ENCODE measurements at places on chromosomes 6 and 20.

DNA sequence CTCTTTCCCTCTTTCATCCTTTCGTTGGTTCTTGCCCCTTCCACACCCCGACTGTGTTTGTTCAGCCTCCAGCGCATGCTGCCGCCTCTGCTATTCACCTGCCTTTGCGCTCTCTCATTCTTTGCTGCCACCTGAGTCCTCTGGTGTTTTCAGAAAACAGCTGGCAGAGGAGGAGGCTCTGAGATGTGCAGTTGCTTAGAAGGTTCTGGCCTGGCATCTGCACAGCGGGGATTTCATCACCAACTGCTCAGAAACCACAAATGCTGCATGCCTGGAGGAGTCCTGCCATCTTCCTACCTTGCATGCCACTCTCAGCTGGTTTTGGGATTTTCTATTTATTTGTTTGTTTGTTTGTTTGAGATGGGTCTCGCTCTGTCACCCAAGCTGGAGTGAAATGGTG, 39.2 kb upstream of the CLDN20 start:
- no peak for DNase-seq

- DNase-seq = no peak
These were observed 112.1 kb upstream of the THBS2 start for GRCh38 chr6:169365567-169366257.

DNA sequence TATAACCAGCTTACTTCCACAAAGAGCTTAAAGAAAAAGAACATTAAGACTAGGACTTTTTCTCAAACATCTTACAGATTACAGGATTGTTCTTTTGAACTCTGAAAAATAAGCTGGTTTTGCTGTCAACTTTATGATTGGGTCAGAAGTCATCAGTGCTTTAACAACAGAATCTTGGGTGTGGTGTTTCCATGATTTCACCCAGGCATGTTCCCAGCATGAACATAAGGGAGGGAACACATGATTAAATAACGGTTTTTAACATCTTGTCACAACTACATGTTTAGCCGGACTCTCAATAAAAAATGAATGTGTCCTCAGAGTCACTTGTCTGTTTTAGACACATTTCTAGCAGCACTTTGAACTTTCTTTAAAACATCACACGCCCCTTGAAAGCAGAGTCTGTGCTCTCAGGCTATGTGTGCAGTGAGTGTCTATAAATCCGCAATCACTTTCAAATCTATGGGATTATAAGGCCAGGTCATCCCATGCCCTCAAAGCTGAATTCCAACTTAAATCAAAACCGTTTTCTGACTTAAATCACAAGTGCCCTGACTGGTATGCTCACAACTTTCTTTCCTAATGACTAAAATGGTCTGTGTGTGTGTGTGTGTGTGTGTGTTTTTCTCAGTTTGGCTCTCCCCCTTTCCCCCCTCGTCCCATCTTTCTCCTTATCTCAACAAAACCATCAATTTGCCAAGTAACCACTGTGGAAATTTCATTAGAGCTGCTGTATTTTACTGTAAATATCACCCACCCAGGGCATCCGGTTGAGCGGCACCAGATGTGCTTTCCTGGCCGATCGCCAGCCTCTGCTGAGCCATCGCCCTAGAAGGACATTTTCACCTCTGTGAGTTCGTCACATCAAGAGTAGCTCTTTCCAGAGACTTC, 216.8 kb upstream of the DTNBP1 start:
- no peak for DNase-seq

DNA sequence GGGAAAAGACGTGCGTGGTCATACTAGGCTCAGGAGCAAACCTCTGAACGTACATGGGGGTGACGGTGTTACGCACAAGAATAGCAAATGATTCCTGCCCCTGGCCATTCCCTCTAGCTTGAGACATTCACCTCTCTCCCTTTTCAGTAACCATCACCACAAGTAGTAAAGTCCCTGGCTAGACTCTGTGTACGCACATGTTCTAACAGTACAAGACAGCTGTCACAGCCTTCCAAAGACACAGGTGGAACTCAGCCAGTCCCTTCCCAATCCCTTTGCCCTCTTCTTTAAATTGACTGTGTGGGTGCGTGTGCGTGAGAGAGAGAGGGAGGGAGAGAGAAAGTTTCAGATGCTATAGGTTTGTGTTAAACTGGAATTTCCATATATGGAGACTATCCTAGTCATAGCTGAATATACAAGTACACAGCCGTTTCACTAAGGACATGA, 67.3 kb downstream of the LY86 start:
- DNase-seq = no peak

DNA sequence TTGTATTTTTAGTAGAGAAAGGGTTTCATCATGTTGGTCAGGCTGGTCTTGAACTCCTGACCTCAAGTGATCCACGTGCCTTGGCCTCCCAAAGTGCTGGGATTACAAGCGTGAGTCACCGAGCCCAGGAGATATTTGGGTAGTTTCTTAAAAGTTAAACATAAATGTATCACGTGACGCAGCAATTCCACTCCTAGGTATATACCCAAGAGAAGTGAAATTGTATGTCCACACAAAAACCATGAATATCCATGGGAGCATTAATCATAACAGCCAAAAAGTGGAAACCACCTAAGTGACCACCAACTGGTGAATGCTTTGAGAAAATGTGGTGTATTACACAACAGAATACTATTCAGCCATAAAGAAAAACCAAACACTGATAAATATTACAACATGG, 164.8 kb downstream of the MRPL14 start:
- DNase-seq = no peak

DNA sequence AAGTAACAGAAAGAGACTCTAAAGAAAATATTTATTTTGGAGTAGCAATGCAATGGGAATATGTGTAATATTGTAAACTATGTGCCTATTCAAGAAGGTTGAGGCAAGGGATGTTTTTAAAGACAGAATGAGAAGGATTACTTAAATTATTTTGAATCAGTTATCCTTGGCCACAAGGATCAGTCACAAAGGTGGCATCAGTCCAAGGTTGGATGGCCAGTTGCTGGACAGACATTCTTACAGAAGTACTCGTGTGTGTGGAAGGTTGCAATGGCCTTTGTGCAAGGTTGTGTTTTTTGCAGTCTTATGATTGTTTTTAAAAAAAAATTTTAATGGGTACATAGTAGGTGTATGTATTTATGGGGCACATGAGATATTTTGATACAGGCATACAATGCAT, 2.0 kb downstream of the QRSL1 start:
- DNase-seq = no peak

GRCh38 chr6:127186889-127187288, 68.4 kb downstream of the RSPO3 start:
- no peak for DNase-seq

- DNase-seq = no peak
These were observed 145.6 kb upstream of the CDH4 start for GRCh38 chr20:61106438-61106837.

DNA sequence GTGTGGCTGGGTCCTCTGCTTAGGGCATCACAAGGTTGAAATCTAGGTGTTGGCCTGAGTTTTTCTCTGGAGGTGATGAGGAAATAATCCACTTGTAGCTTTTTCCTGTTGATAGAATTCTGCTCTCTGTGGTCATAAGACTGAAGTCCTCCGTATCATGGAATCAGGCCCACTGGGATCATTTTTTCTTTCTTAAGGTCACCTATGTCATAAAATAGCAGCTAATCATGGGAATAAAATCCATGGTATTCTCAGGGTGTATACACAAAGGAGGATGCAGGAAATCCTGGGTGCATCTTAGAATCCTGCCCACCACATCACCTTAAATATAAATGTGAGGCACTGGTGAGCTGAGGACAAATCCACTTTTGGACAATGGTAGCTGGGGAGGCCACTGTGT, 72.7 kb downstream of the PRDM1 start:
- no peak for DNase-seq

DNA sequence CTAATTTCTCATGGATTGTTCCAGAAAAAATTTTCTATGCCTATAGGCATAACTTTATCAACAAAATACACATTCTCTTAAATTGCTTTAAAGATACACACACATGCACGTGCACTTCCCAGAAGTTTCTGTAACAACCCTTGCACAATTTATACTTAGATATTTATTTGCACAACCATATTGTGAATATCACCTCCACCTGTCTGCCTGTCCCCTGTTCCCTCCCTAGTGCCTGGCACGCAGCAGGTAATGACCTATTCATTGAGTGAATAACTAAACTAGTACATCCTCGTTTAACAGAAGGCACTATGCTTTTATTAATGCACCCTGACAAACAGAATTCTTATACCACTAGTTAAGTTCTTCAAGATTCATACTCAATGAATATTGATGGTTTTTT, 198.9 kb downstream of the BCAS1 start:
- no peak for DNase-seq

- peak; percentile 70 for DNase-seq
These were observed 116.3 kb upstream of the EMILIN3 start for GRCh38 chr20:41482647-41483552.

DNA sequence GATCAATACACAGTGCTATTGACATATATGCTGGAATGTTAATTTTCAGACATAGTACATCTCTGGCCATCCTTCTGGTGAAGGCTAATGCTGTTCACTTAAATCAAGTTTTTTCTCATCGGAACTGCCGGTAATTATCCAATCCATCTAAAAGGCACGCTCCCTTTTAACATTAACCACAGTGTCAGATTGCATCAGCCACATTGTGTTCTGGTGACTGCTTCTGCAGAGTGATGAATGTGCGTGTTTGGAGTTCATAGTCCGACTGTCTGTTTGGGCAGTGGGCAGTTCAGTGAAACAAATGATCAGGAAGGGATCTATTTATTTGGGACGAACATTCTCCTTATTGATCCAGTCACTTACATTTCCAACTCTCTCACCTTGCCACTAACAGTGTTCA, 49.5 kb downstream of the SOBP start:
- peak; percentile 12 for DNase-seq

DNA sequence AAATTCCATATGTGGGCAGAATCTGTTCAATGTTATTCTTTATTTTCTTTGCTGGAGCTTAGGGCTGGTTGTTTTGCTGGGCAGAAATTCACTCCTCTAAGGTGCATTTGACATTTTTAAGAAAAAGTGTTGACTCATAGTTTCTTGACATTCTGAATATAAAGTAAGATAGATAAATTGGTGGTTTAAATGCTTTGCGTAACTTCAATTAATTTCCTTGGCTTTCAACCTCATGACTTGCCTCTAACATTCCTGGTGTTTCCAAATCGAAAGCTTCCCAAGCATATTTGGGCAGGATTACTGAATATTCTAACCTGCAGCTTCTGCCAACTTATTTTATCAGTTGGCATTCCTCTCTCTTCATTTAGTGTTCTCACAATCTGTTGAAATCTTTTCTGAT, 718.7 kb upstream of the ADGRB3 start:
- DNase-seq = peak; percentile 55

DNA sequence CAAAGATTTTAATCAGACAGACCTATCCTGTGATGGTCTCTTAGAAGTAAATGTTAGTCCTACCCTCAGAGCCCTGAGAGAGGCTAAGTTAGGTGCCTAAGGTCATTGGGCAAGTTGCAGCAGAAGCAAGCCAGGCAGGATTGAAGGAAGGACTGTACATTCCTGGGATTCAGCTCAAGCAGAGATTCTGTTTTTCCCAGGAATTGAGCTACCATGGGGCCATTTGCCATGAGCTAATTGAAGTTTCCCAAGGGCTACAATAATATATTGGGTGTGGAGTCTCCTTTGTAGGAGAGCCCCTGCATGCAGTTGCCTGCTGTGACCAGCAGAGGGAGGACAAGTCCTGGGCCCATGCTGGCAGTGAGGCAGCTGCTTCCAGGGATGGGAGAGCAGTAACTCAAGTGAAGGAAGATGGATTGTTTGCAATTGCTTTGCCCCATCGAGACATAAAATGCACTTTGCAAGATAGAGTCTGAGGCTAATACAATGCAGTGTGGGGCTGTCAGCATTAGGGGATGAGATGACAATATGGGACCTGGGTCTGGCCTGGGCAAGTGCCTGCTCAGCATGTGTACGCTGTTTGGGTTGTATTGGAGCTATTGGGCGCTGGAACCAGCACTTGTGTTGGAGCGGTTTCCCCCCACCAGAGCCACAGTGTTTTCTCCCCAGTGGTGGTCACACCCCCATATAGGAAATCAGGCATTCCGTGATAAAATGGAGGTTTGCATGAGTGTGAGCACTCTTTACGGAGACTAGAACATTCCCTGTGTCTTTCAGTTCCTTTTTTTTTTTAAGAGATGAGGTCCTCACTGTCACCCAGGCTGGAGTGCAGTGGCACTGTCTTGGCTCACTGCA, 27.9 kb downstream of the DNMT3B start:
- DNase-seq = peak; percentile 54

- DNase-seq = no peak
These were observed 53.1 kb upstream of the EIF2S2 start for GRCh38 chr20:34165018-34165619.

- no peak for DNase-seq
These were observed 11.4 kb upstream of the TMEM170B start for GRCh38 chr6:11526156-11526505.

DNA sequence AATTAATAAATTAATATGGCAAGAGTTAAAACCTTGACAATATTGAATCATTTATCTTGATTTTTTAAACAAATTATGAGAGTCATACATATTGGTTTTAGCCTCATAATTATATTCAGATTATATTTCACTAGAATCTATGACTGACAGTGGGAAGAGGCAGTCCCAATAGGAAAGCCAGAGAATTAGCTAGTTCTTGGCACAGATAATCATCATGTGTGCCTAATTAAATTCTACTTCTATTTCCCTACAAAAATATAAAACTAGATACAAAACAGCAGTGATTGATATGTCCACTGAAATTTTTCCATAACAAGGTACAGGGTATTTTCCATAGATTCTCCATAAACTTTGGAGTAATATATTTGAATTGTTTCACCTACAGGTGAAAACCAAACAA, 38.6 kb downstream of the COL9A1 start:
- no peak for DNase-seq

- no peak for DNase-seq
These were observed 70.5 kb upstream of the NKAIN2 start for GRCh38 chr6:123733180-123733579.

DNA sequence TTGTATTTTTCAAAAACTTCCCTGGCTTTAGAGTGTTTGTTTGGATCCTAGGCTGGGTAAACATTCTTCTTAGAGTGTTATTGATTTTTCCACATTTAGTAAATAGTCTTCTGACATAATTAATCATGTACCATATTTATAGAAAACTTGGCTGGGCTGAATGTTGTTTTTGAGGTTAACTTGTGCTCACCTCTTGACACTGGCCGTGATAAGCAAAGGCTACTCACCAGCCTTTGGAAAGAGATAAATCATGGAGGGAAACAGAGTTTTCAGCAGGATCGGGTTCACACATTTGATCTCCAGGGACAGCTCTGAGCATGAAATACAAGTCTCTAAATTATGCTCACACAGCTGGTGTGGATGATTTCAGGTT, 6.2 kb upstream of the CD93 start:
- no peak for DNase-seq

GRCh38 chr6:97066056-97066455, 141.5 kb downstream of the KLHL32 start:
- no peak for DNase-seq

GRCh38 chr6:143570147-143570853, 58.8 kb upstream of the FUCA2 start:
- no peak for DNase-seq

- DNase-seq = no peak
These were observed 35.8 kb downstream of the AKAP12 start for GRCh38 chr6:151275566-151275965.

- no peak for DNase-seq
These were observed 34.5 kb downstream of the HLA-A start for GRCh38 chr6:29976588-29977424.

- DNase-seq = peak; percentile 85
These were observed 99.1 kb upstream of the MTHFD1L start for GRCh38 chr6:150766201-150766997.
